Kidney glomerular epithelial cell (primary cell): ENCODE measurements at places on chromosomes 6 and 20.
A peak's percentile ranks its signal among the peaks of the same experiment; 100 is the strongest.

GRCh38 chr20:11274141-11274594, 600.4 kb upstream of the JAG1 start:
- DNase-seq: peak; percentile 71

DNA sequence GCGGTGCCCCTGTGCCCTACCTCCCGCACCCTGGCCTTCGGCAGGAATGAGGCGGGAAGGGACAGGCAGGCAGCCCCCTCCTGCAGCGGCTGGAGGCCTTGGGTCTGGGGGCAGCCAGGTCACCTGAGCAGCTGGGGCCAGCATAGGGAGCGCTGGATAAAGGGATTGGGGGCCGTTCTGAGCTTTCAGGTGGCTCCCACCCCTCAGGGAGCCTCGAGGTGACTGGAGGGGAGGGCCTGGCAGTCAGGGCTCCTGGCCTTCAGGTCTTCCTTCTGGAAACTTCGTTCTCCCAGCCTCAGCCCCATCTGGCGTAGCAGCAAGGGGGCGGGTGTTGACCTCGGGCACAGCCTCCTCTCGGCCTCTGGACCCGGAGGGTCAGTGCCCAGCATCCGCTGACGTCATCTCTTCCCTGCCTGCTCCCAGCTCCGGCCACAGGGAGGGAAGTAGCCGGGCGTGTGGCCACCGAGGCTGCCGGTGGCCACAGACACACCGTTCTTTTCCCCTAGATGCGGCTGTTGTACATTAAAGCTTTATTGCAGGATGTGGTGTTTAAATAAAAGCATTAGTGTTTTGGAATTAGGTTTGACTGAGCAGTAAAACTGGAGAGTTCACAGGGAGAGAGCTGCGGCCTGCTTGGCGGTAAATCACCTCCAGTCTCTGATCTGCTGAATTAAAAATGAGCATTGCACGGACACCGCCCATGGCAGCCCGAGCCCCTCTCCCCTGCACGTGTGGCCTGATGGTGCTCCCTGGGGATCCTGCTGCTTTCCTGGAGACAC, 80.0 kb upstream of the GATA5 start:
- DNase-seq: no peak

DNA sequence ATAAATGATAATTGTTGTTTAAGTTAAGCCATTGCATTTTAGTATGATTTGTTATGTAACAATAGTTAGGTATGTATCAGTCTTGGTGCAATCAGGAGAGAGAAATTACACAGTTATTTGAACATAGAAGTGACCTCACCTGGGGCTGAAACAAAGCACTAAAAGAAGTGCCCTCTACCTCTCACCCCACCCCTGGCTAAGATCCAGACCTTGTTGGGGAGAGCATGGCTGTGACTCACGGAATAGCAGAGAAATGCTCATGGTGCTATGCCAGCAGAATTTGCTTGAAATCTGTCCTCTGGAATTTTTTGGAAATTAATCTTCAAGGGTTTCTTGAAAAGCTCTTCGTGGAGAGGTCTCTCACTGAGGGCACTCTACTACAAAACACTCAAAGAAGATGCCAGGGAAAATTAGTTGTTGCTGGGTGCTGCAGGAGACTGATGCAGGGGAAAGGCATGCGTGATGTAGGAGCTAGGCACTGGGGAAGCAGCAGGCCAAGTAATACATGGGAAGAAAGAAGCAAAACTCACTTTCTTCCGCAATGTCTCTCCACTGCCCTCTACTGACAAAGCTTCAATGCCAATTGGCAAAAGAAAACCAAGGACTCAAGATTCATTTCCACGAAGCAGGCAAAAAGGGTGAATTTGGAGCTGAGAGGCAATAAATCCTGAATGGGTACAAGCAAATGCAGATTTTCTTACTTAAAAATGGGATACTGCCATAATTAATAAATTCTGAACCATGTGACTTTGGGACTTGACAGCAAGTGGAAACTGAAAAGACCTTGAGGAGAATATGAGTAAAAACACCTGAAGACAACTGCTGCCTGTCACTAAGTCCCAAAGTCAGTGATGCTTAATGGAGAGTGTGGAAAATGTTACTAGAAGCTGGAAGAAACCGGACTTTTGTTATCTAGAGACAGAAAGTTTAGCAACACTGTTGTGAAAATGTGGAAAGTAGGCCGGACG, 136.3 kb upstream of the ZNF184 start:
- DNase-seq: peak; percentile 76

GRCh38 chr6:142728364-142728763, 216.6 kb downstream of the HIVEP2 start:
- DNase-seq: no peak
